ENCODE measurements at places on chromosomes 2 and 18. TPM values are rescaled to one million over a fixed set of nuclear protein-coding genes. Genes with fewer than 3 reads are reported as not detected.

DNA sequence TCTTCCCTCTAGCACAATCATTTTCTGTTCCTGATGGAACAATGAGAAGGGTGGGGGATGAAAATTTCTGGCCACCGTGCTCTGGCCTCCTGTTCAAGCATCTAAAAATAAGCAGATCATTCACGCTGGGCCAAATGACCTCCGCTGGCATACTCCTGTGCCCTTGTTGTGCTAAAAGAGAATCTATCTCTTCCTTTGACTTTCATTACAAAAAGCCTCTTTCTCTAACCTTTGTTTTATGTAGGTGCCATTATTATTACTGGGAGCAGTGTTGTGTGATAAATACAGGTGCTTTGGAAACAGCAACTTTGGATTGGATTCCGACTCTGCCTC, 44.6 kb upstream of the B3GNT2 start:
- DNase-seq: no peak

Gene ANKRD62
- polyA plus RNA-seq: 0.05 TPM

GRCh38 chr2:153152036-153152435, 326.5 kb downstream of the RPRM start:
- no peak for DNase-seq

DNA sequence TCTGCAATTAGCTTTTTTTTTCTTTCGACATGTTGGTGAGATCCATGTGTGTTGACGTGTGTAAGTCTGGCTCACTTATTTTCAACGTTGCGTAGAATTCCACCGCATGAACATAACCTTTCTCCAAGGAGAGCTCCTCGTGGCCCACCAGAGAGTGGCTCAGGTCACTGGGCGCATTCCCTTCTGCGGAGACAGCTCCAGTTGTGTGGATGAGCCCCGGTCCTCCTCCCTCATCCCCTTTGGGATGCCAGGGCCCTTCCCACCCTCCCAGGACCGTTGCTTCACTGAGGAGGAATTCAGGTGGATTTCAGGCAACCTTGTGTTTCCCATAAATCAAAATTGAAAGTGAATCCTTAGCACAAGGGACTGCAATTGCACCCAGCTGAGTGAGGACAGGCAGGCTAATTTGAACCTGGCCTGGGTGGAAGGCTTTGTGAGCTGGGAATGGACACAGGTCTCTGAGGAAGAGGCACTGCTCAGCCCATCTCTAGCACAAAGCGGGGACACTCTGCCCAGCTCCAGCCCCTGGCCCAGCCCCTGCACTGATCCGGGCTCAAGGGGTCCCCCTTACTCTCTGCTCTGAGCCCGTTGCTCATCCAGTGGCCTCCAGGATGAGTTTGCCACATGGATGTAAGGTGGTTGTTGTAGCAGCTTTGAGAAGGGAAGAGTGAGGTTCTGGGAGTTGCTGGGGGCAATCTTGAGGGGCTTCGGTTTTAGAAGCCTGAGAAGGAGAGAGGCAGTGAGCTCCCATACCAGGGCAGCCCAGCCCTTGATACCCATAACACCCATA, 57.8 kb upstream of the HAAO start:
- no peak for DNase-seq

- DNase-seq: peak; percentile 31
Observed at GRCh38 chr2:7377916-7378569, 460.8 kb downstream of the RNF144A start.

Gene PARD6G
- polyA plus RNA-seq: 31.9 TPM

DNA sequence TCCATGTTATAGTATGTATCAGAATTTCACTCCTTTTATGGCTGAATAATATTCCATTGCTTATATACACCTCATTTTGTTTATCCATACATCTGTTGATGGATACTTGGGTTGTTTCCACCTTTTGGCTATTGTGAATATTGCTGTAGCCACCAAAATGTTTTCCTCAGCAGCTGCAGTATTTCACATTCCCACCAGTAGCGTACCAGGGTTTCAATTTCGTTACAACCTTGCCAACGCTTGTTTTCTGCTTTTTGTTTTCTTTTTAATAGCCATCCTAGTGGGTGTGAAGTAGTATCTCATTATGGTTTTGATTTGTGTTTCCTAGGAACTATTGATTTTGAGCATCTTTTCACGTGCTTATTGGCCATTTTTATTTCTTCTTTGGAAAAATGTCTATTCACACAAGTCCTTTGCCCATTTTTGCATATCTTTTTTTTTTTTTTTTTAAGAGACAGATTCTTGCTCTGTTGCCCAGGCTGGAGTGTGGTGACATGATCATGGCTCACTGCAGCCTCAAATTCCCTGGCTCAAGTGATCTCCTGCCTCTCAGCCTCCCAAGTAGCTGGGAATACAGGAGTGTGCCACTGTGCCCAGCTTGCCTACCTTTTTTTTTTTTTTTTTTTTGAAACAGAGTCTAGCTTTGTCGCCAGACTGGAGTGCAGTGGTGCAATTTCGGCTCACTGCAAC, 14.2 kb downstream of the UBXN2A start:
- no peak for DNase-seq

- no peak for DNase-seq
Observed at GRCh38 chr2:180520921-180521581, 459.4 kb upstream of the UBE2E3 start.

- DNase-seq: no peak
Observed at GRCh38 chr2:21428754-21429153, 305.0 kb downstream of the TDRD15 start.

GRCh38 chr2:239832490-239833268, 192.5 kb downstream of the NDUFA10 start:
- no peak for DNase-seq

Gene MAP2
- polyA plus RNA-seq: 28.8 TPM
